Common myeloid progenitor, CD34-positive (primary cell): ENCODE measurements at places on chromosomes 2 and 18.

DNA sequence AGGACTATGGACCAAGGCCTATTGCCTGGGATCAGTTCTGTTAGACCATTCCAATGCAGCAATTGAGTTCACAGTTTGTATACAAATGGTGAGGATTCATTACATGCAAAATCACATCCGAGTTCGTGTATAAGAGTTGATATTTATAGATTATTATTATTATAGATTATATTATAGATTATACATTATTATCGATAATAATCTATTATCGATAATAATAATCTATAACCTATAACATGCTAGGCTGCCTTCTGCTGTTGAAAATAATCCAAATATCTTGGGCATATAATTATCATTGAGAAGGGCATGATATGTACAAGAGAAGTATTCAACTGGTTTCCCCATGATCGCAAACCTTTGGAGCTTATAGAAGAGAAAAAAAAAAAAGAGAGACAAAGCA, 135.7 kb downstream of the DPP4 start:
- no peaks in the 10 kb centered on the region for H3K36me3 ChIP-seq
- H3K27me3 ChIP-seq: no peaks in the 10 kb centered on the region
- H3K4me1 ChIP-seq: no peaks in the 10 kb centered on the region
- H3K4me3 ChIP-seq: no peak overlapping the region

DNA sequence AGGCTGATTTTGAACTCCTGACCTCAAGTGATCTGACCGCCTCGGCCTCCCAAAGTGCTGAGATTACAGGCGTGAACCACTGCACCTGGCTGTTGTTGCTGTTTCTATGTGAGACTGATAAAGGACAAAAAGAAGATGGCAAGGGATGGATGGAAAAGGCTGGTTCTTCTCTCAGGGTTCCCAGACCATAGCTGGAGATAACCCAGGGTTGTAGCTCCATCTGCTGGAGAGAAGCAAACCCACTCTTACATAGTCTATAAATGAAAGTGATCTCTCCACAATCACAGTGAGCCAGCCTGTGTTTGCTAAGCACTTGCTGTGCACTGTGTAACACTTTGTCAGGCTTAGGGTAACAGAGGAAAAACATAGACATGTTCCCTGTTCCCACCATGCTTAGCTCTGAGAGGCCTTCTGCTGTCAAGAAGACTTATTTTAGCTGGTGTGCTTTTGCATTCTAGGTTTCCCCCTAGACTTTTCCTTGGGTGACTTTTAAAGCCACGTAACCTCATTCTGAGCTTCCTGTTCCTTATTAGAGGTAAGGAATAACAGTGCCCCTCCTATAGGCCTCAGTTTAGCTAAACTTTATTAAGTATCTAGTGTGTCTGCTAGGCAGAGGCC, 49.7 kb downstream of the LIMS1 start:
- peak; percentile 77 for DNase-seq
- H3K4me1 ChIP-seq: peaks cover 24% of the 10 kb centered on the region
- H3K27me3 ChIP-seq: no peaks in the 10 kb centered on the region
- H3K4me3 ChIP-seq: no peak overlapping the region
- H3K27ac ChIP-seq: no peak overlapping the region

DNA sequence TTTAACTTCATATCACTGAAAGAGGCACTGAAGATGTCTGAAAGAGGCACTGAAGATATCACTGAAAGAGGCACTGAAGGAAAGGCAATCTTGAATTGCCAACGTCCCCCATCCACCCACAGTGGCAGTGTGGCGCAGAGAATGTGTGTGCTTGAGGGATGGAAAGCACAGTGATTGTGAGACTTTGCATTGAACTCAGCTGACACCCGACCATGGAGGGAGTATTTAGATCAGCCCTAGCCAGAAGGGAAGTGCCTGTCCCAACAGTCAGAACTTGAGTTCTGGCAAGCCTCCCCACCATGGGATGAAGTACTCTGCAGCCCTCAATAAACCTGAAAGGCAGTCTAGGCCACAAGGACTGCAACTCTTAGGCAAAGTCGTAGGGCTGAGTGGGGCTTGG, 33.8 kb downstream of the MAP4K3 start:
- no peak overlapping the region for H3K27ac ChIP-seq
- peak; percentile 24 for DNase-seq
- H3K4me1 ChIP-seq: peaks cover 12% of the 10 kb centered on the region

- DNase-seq: no peak
- H3K4me3 ChIP-seq: no peak overlapping the region
- H3K27me3 ChIP-seq: peaks cover 4% of the 10 kb centered on the region
Measured at GRCh38 chr2:179744401-179744800, 117.0 kb downstream of the ZNF385B start.

GRCh38 chr18:79928563-79928960, 22.9 kb downstream of the SLC66A2 start:
- DNase-seq: no peak
- no peak overlapping the region for H3K4me3 ChIP-seq
- H3K36me3 ChIP-seq: peaks cover 42% of the 10 kb centered on the region
- no peak overlapping the region for H3K27ac ChIP-seq
- H3K27me3 ChIP-seq: no peaks in the 10 kb centered on the region
- no peaks in the 10 kb centered on the region for H3K4me1 ChIP-seq

- peaks cover 46% of the 10 kb centered on the region for H3K4me1 ChIP-seq
- peak; percentile 66 for DNase-seq
- H3K36me3 ChIP-seq: no peaks in the 10 kb centered on the region
- peak within 1 kb of the TSS; percentile 79 for H3K4me3 ChIP-seq
Measured at GRCh38 chr18:55588111-55588869, at the start of gene TCF4. TCF4 (minus strand) TSS chr18:55588192; CDS start chr18:55587116, 1,076 bp downstream.

DNA sequence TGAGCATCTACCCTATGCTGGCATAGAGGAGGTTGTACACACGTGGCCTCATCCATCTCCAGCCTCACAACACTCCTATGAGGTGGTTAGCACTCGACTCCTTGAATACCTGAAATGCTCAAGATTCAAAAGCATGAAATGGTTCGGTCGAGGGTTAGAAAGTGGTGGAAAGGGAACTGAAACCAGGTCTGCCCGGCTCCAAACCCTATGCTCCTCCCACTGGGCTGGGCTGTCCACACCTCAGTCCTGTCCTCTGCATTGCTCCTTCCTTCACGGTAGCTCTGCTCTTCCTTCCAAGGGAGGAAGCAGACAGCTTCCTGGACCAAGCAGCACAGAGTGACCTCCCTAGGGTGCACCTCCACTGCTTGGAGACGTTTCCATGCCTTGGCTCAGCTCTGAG, 565.2 kb upstream of the ID2 start:
- H3K27me3 ChIP-seq: no peaks in the 10 kb centered on the region
- no peak overlapping the region for H3K4me3 ChIP-seq
- no peaks in the 10 kb centered on the region for H3K36me3 ChIP-seq
- H3K4me1 ChIP-seq: peaks cover 1% of the 10 kb centered on the region
- DNase-seq: no peak
